ENCODE measurements at places on chromosomes 6 and 20. TPM values are rescaled to one million over a fixed set of nuclear protein-coding genes. Genes with fewer than 3 reads are reported as not detected.
A peak's percentile ranks its signal among the peaks of the same experiment; 100 is the strongest.

- peaks cover 35% of the 10 kb centered on the region for H3K36me3 ChIP-seq
- H3K4me1 ChIP-seq: peaks cover 18% of the 10 kb centered on the region
- peak overlapping the region; percentile 90 for H3K4me3 ChIP-seq
- no peak for DNase-seq
- H3K27me3 ChIP-seq: no peaks in the 10 kb centered on the region
Measured at GRCh38 chr20:63274381-63275228, 2.0 kb downstream of the ARFGAP1 start.

GRCh38 chr6:108851756-108852155 lies 3.5 kb downstream of the ARMC2 start:
- H3K36me3 ChIP-seq: peaks cover 29% of the 10 kb centered on the region
- H3K27ac ChIP-seq: peak overlapping the region; percentile 75
- no peaks in the 10 kb centered on the region for H3K27me3 ChIP-seq
- H3K4me3 ChIP-seq: no peak overlapping the region
- no peak for DNase-seq

DNA sequence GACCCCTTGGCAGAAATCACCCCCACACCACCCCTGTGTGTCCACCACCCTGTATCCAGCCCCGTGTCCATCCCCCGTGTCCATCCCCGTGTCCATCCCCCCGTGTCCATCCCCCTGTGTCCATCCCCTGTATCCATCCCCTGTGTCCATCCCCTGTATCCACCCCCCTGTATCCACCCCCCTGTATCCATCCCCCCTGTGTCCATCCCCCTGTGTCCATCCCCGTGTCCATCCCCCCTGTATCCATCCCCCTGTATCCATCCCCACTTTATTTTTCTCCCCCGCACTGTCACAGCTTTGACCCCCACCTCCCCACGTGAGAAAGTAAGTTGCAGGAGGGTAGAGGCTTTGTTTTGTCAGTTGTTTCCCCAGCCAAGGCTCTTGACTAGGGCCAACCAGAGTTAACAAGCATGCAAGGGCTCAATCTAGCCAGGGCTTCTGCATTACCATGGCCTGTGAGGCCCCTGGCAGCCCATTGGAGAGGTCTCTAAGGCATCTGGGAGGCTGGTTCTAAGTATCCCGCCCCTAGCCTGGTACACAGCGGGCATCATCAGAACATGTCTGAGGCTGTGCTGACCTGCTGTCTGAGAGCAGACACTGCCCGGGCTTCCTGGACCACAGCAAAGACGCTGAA lies 18.1 kb upstream of the SIRPA start:
- H3K4me3 ChIP-seq: no peak overlapping the region
- peaks cover 5% of the 10 kb centered on the region for H3K4me1 ChIP-seq
- H3K27me3 ChIP-seq: no peaks in the 10 kb centered on the region
- H3K36me3 ChIP-seq: no peaks in the 10 kb centered on the region
- DNase-seq: no peak

DNA sequence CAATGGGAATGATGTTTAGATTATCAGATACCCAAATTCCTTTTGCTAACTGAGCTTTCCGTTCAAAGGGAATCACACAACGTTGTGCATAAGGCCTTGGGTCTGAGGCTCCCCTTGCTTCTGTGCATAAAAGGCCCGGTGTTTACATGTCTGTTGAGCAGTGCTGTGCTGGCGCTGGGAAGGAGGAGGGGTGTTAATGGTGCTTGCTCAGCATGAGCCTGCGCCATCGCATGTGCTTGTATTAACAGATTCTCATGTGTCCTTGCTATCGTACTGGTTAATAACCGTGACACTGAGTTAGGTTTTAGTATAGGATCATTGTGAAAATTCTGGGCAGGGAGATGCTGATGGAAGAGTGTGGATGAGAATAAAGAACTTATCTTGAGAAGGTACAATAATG lies 62.3 kb upstream of the TRAF3IP2 start:
- DNase-seq: no peak
- no peaks in the 10 kb centered on the region for H3K27me3 ChIP-seq
- no peak overlapping the region for H3K27ac ChIP-seq
- peaks cover 35% of the 10 kb centered on the region for H3K36me3 ChIP-seq

DNA sequence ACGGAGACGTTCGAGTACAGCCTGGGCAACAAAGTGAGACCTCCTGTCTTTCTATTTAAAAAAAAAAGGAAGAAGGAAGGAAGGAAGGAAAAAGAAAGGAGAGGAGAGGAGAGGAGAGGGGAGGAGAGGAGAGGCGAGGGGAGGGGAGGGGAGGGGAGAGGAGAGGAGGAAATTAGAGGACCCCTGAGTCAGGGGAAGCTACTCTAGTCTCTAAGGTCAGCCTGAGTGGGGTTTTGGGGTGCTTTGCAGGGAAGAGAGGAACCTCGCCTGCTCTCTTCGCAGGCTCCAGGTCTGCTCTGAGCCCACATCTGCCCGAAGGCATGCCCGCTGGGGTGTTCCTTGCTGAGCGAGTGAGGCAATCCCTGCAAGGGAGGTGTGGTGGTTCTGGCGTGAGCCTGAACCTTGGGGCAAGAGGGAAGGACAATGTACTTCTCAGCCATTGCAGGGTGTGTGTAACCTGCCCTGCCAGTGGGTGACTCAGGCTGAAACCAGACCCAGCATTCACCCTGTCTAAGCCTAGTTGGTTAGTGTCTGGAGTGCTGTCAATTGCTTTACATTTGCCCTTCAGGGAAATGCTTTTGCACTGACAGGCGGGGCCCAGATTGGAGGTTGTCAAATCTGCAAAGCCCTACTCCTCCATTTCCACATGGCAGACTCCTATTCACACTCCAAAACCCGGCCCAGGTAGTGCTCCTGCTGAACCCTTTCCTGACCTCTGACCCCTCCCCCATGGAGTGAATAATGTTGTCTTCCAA lies 15.3 kb upstream of the MMP9 start:
- no peak overlapping the region for H3K27ac ChIP-seq
- H3K4me1 ChIP-seq: no peaks in the 10 kb centered on the region
- H3K27me3 ChIP-seq: no peaks in the 10 kb centered on the region
- DNase-seq: no peak
- no peak overlapping the region for H3K4me3 ChIP-seq
- H3K36me3 ChIP-seq: no peaks in the 10 kb centered on the region

The KIF25 gene
- not detected for total RNA-seq

The CYP24A1 gene
- not detected for total RNA-seq

The VIP gene
- 0.61 TPM for total RNA-seq

The PTCHD4 gene
- total RNA-seq: 1.9 TPM

The TMEM14C gene
- total RNA-seq: 114 TPM
